ENCODE measurements at places on chromosomes 2 and 18.

DNA sequence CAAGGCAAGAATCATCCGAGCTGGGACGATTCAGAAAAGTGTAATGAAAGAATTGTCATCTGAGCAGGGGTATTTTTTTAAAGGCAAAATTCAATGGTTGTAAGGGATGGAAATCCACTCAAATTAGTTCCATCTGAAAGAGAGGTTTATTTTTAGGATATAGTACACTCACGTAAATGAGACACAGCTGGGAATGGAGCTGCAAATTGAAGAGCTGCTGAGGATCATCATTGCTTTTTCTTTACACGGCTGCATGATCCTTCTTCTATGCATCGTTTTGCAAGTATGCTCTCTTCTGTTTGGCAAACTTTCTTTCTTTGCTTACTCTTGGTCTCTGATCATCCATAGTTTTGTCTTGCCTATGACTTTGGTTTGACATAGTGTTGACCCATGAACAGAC is 27.4 kb upstream of the CUL3 start:
- no peak for DNase-seq

DNA sequence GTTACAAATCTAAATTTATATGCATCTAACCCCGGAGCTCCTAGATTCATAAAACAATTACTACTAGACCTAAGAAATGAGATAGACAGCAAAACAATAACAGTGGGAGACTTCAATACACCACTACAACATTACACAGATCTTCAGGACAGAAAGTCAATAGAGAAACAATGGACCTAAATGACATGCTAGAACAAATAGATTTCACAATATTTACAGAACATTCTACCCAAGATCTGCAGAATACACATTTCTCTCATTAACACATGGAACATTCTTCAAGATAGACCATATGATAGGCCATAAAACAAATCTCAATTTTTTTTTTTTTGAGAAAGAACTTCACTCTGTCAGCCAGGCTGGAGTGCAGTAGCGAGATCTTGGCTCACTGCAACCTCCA is 37.8 kb downstream of the COPS9 start:
- DNase-seq: no peak

DNA sequence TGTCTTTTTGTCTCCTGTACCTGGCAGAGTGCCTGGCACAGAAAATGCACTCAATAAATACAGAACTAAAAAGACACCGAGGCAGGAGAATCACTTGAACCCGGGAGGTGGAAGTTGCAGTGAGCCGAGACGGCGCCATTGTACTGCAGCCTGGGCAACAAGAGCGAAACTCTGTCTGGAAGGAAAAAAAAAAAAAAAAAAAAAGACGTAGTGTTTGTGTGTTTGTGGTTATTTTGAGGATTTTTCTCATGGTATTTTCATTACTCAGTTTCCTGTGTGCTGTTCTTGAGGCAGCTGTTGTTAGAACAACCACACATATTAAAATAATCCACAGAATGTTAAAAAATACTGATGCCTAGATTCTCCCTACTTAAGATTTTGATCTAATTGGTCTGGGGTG is 519.2 kb upstream of the SPHKAP start:
- no peak for DNase-seq

DNA sequence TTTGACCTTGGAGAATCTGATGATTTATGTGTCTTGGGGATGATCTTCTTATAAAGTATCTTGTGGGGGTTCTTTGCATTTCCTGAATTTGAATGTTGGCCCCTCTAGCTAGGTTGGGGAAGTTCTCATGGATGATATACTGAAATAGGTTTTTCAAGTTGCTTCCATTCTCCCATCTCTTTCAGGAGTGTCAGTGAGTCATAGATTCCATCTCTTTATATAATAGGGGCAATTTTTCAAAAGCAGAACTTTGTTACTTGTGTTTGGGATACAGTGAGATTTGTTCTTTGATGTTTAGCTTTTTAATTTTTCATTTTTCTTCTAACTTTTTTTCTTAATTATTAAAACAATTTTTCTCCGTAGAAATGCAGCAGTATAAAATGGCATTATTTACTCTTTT is 19.4 kb downstream of the TMEM87B start:
- no peak for DNase-seq

- DNase-seq: no peak
Measured at GRCh38 chr18:63823516-63824219, 48.5 kb downstream of the SERPINB7 start.

GRCh38 chr2:241010531-241011295 is 12.3 kb downstream of the SNED1 start:
- DNase-seq: no peak

DNA sequence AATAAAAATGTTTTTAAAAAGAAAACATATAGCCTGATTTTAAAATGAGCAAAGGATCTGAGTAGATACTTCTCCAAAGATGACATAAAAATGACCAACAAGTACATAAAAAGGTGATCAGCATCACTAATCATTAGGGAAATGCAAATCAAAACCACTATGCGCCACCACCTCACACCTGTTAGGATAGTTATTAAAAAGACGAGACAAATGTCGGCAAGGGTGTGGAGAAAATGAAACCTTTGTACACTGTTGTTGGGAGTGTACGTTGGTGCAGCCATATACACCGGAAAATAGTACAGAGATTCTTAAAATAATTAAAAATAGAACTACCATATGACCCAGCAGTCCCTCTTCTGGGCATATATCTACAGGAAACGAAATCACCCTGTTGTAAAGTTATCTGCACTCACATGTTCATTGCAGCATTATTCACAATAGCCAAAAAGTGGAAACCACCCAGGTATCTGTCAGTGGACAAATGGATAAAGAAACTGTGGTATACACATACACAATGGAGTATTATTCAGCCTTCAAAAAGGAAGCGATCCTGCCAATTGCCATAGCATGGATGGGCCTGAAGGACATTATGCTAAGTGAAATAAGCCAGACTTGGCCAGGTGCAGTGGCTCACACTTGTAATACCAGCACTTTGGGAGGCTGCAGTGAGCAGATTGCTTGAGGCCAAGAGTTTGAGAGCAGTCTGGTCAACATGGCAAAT is 91.6 kb downstream of the PRKRA start:
- no peak for DNase-seq

DNA sequence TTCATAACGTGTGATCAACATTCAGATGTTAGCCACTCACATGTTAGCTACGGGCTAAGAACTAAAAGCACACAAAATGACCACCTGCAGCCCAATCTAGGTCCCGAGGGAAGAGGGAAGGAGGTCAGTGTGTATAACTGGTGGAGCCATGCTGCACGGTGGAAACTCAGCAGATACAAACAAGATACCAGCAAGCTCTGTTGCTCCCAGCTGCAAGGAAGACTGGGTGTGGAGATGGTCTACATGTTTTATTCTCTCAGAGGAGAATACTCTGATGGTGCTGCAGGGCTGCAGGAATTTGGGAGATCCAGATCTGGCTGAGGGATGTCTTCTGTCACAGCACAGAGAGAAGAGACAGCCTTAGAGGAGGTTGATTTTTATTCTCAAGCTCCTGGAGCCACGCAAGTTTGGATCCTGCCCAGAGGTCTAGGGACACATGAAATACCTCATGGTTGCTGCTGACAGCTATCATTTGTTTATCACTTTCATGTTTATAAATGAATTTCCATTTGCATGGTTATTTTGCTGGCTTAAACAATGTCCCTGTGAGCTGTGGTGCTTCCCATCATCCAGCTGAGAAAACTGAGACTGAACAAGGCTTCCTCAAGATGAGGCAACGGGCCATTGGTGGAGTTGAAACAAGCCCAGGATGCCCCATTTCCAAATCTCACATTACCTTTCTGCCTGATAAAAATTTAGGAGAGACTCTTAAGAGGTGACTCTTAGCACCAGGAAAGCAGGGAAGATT is 30.9 kb downstream of the RNF144A start:
- no peak for DNase-seq

GRCh38 chr2:10841547-10842219 is 29.1 kb upstream of the PDIA6 start:
- no peak for DNase-seq

DNA sequence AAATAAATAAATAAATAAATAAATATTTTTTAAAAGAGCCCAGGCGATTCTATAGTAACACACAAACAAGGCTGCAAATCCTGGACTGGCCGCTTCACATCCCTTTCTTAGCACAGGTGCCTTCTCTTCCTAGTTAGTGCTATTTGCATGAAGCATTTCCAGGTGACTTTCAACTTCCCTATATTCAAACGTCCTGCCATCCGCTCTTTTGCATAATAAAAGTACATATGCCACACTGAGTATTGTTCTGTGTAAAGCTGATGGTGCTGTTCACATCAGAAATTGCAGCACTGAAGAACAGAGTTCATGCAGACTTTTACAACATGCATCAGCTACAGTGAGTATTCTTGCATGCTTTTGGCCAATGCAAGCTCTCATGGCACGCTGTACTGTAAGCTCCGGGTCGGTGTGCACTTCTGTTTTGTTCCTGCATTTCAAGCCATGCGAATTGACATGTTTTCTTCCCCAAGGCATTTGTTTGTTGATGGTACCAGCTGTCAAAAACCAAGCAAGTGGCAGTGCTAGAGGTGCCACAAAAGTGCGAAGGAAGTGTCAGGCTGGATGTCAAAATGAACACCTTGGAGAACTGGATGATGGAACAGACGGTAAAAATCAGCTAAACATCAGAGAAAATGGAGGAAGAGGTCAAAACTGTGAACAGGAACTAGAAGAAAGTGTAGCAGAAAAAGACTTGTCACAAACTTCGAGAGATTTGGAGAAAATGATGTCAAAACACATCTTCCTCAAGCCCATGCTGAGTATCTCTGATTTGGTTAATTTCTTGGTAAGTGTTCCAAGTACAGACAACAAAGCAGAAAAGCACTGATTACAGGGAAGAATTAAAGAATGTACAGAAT is 25.5 kb upstream of the CEP68 start:
- no peak for DNase-seq

DNA sequence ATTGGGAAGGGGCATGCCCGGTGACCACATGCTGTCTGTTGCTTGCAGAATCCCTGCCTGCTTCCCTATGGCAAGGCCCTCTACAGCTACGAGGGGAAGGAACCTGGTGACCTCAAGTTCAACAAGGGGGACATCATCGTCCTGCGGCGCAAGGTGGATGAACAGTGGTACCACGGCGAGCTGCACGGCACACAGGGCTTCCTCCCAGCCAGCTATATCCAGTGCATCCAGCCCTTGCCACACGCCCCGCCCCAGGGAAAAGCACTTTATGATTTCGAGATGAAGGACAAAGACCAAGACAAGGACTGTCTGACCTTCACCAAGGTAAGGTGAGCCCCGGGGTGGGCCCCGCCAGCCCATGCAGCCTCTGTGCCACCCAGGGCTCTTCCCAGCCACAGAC is 218.6 kb downstream of the SH3RF3 start:
- DNase-seq: no peak

DNA sequence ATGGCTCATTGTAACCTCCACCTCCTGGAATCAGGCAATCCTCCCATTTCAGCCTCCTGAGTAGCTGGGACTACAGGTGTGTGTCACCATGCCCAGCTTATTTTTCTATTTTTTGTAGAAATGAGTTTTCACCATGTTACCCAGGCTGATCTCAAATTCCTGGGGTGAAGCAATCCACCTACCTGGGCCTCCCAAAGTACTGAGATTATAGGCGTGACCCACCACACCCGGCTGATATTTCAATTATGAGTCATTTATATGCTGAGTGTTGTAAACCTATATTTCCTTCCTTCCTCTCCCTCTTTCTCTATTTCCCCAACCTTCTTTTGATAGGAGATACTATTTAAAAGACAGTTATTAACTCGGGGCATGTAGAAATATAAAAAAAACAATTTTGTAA is 469.6 kb upstream of the ID2 start:
- no peak for DNase-seq

DNA sequence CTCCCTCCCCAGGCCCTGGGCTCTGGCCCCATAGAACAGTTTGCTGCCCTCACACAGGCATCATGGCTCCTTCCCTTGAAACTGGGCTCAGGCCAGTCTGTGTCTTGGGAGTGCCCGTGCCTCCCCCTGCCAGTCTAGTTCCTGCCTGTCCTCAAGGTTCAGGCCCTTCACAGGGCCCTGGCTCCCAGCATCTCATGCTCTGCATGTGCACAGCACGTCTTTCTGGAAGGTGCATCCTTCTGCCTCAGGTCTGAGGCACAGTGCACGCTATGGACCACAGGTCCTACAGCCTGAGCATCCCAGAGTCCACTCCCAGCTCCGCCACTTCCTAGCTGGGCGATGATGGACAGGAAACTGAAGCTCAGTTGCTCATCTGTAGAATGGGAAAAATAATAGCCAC is 35.6 kb upstream of the FOSL2 start:
- no peak for DNase-seq

GRCh38 chr2:134926231-134926931 is 7.8 kb downstream of the CCNT2 start:
- DNase-seq: no peak

GRCh38 chr2:144421606-144422510 is 98.1 kb downstream of the ZEB2 start:
- no peak for DNase-seq

GRCh38 chr2:84152462-84152861 is 306.6 kb downstream of the SUCLG1 start:
- no peak for DNase-seq

DNA sequence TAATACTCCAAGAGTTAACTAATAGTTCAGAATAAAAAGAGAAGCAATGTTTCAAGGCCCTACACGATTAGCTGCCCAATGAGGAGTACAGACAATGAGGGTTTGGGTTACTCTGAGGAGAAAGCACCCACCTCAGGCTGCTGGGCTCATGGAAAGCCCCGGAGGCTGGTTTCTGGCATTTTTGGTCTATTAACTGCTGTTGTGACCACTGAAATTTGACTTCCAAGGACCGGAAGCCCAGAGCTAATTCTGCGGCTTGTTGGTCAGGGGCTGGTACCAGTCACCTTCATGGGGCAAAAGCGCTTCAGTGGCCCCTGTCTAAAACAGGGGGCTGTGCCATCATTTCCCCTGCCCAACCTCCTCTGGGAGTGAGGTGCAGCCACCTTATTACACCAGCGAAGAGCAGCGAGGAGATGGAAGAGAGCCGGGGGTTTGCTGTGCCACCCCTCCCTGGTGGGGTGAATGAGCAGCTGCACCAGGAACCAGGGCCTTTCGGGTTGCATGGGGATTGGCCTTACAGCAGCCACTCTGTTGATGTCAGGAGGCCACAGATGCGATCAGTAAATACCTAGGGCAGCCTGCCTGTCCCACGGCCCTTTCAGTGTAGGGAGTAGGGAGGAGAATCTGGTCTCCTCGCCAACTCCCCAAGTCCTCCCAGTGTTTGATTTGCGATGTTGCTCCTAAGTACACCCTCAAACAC is 131.3 kb downstream of the CELF4 start:
- no peak for DNase-seq

All from CD4-positive, alpha-beta T cell (primary cell).